ENCODE measurements at places on chromosomes 1 and 21. TPM values are rescaled to one million over a fixed set of nuclear protein-coding genes. Genes with fewer than 3 reads are reported as not detected.

- no peak for DNase-seq
Observed at GRCh38 chr1:153253693-153254092, 5.8 kb upstream of the LORICRIN start.

DNA sequence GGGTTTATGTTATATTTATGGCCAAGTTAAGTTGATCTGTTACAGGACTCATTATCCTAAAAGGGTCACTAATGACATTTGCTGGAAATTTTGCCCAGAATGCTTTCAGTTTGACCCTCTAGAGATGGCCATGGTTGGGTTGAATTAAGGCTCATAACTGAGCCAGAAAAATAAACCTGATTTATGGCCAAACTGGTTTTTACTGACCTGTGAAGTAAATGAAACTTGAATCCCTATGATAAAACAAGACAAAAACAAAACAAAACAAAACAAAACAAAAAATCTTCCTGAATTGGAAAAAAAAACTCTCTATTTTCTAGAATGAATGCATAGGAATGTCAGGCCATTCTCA is 72.5 kb upstream of the CLDN14 start:
- no peak for DNase-seq

DNA sequence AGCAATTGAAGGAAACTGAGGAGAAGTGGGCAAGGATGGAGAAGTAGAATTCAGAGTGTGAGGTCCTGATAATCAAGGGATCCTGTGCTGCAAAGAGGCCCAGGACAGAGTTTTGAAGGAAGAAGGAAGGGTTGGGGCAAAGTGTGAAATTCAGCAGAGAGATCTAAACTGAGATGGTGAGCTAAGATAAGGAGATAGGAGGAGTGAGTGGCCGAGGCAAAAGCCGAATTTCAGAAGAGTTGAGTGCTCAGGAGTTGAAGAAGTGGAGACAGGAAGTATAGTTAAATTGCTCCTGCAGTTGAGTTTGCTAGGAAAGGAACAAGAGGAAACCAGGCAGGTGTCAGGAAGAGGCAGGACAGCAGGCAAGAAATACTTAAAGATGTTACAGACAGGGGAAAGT is 16.4 kb upstream of the MAPKAPK2 start:
- DNase-seq, result no peak

SV2A gene
- 23.9 TPM for total RNA-seq

DNA sequence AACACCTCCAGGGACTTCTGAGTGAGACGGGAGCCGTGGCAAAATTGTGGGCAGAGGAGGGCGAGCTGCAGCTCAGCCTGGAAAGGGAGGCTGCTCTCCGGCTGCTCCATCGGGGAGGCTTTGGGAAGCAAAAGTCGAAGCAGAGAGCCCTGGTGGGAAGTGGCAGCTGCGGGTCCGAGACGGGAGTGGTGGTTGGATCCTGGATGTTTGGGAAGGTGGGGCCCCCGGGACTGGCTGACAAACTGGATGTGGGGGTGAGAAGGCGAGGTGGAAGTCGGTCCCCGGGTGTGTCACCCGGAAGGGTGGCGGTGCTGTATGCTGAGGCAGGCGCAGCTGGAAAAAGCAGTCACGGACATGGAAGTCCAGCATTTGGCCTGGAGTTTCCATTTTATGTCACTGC is 52.1 kb downstream of the KCNAB2 start:
- DNase-seq, result no peak

GRCh38 chr21:25961042-25961441 is 209.5 kb downstream of the APP start:
- DNase-seq, result peak; percentile 62

ATAD3C gene
- total RNA-seq, result 0.28 TPM

HTR1D gene
- total RNA-seq, result 4.1 TPM

- peak; percentile 70 for DNase-seq
Observed at GRCh38 chr1:44025816-44026215, 5.4 kb downstream of the SLC6A9 start.

DNA sequence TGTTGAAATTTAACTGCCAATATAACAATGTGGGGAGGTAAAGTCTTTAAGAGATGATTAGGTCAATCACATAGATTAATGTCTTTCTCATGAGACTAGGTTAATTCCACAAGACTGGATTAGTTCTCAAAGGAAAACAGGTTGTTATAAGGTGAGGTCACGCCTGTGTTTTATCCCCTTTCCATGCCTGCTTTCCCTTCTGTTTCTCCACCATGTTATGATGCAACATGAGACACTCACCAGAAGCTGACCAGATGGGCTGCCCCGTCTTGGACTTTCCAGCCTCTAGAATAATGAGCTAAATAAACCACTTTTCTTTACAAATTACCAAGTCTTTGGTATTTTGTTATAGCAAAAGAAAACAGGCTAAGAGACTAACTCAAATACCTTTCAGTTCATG is 70.8 kb downstream of the DDAH1 start:
- DNase-seq, result peak; percentile 41

DNA sequence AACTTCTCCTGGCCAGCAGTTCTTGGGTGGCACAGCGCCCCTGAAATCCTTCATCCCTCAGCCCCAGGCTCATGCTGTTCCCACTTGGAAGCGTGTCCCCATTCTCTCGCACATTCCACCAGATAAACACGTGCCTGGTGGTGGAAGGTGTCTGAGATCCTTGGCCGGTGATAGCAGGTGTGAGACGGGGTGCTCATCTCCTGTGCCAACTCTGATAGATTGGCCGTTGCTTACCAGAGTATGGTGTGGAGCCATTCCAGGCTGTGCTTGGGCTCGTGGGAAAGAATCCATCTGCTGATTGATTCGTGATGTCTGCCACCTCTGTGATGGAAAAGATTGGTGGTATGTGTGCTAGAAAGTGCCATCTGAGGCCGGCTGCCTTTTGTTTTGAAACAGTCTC is 22.2 kb downstream of the ACTL8 start:
- DNase-seq, result peak; percentile 50

DNA sequence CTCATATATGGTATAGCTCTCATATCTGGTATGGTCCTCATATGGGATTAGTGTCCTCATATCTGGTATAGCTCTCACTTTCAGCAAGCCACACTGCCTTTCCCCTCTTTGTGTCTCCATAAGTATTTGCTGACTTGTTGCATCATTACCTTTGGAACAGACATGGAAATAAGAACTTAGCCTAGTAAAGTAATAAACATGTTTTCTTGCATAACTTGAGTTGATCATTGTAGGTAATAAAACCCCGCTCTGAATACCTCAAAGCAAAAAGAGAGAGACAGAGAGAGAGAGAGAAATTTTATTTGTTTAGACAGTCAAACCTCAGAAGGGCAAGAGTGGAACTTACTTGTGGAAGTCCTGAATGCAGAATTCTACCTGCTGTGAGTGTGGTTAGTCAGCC is 170.3 kb downstream of the GREM2 start:
- DNase-seq, result no peak
